ENCODE measurements at places on chromosomes 1 and 21.

DNA sequence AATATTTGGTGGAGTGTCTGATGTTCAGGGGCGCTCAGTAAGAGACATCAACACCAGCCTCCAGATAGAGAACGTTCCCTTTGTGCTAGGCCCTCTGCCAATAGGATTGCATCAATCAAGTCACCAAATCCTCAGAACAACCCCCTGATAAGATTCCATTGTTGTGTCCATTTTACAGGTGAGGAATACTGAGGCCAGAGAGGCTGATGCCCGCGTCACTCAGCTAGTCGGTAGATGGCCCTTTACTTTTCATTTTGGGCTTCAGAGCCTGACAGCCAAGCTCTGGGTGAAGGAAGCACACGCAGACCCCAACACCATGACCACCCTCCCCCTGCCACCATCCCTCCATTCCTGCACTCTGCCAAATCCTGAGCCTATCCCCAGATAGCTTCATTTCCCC, 406.2 kb downstream of the PTPRU start:
- no peak for DNase-seq

GRCh38 chr1:239931341-239931740, 160.3 kb upstream of the FMN2 start:
- DNase-seq, result no peak

DNA sequence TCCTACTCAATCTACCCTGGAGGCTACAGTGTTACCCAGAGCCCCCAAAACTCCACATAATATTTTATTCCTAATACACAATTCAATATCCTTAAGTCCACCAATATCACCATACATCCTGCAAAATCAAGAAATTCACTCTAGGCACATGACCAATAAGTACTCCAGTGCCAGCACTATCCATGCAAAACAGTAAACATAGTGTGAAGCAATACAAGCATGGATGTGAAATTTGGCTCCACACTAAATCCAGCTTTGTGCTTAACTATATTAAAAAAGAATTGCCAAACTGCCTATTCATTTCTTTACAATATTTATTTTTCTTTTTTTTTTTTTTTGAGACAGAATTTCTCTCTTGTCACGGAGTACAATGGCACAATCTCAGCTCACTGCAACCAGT, 3.0 kb upstream of the MEAF6 start:
- no peak for DNase-seq

DNA sequence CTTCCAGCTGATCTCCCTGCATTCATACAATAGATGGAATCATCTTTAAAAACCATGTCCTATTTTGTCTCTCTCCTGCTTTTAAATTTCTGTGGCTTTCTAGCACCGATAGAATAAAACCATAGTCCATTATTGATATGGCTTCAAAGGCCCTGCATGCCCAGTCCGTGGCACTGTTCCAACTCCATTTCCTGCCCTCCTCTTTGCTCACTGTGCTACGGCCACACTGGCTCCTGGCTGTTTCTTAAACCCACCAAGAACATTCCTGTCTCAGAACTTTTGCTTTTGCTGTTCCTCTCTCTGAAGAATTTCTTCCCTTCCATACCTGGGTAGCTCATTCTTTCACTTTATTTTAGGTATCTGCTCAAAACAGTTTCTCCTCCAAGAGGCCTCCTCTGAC, 7.2 kb downstream of the SLAMF1 start:
- DNase-seq, result no peak

DNA sequence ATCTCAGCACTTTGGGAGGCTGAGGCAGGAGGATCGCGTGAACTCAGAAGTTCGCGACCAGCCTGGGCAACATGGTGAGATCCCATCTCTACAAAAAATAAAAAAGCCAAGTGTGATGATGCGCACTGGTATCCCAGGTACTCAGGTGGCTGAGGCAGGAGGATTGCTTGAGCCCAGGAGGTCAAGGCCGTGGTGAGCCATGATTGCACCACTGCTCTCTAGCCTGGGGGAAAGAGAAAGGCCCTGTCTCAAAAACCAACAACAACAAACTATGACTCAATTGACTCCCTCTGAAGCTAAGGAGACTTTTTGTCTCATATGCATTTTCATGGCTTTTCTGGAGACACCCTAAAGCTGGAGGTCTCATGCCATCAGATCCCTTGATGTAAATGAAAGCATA, 118.8 kb downstream of the CCDC185 start:
- no peak for DNase-seq

All from stimulated activated CD8-positive, alpha-beta memory T cell treated with anti-CD3 and anti-CD28 coated beads, Interleukin-7, amount 100 ng/mL, for 4 hours (primary cell).